ENCODE measurements at places on chromosomes 5 and 9.

- no peak for DNase-seq
Observed at GRCh38 chr5:171201310-171201709, 107.7 kb upstream of the TLX3 start.

- no peak for DNase-seq
Observed at GRCh38 chr9:4341554-4341953, 41.7 kb upstream of the GLIS3 start.

DNA sequence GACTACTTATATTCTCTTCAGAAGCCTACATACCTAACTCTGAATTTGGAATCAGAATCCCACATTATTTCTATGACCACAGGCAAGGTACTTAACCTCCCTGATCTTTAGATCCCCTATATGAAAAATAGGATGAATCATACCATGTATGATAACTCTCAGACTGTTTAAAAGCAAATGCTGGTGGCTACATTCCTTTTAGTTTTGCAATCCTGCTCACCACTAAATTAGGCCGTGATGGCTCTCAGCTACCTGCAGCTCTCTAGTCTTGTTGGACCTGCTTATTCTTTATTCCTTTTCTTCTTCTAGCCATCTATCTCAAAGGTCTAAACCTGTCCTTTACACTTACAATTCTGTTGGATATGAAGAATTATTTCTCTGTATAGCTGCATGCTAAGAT lies 303.4 kb upstream of the ATP10B start:
- DNase-seq: no peak

- DNase-seq: no peak
Observed at GRCh38 chr5:123819386-123819785, 307.4 kb downstream of the CSNK1G3 start.

- DNase-seq: no peak
Observed at GRCh38 chr5:96936431-96937320, 796 bp downstream of the LNPEP start.

DNA sequence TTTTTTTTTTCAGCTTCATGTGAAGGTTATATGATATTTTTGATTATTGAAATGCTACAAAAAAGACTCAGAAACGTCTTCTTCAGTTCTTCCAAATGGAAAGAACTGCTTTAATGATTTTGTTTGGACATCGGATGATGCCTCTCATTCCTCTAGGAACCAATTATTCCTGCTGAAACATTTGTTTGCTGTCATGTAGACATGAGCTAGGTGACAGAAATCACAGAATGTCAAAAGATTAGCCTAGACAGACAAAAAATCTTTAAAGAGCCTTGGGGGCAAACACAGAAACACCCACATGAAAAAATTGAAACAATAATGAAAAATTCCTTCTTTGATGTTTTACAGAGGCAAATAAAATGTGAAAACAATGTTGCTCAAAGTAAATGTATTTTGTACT lies 244.2 kb upstream of the EDIL3 start:
- no peak for DNase-seq

- no peak for DNase-seq
Observed at GRCh38 chr9:95981761-95982390, 106.4 kb downstream of the ERCC6L2 start.

- no peak for DNase-seq
Observed at GRCh38 chr5:174293006-174293405, 247.5 kb downstream of the NSG2 start.

DNA sequence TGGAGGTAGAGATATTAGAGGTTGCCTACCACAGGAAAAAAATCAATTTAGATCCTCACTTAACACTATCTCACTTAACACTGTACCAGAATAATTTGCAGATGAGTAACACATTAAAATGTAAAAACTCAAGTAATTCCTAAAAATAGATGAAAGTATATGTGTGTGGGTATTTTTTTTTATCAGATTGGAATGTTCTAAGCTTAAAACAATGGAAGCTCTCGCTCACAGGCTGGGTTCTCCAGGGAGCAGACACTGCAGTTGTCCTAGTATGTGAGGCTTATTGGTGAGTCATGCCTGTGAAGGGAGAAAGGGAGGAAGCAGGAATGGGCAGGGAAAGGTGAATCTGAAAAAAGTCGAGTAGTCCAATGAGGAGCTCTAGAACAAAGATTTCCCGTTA lies 181.3 kb upstream of the ZNF608 start:
- no peak for DNase-seq

DNA sequence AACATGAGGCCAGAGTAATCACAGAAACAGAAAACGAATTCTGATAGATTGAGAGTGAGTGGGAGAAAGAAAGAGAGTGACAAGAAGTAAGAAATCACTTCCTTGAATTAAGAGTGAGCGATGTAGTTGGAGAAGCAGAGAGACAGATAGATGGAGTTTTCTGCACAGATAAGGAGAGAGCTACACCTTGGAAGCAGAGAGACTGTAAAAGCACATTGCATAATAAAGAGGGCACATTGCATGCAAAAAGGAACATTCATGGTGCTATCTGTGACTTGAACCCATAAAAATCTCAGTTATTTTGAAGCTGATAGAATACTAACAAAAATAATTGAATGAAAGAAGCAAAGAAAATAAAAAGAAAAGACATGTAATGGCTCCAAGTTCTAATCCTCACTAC lies 943.8 kb downstream of the NR2F1-AS1 start:
- no peak for DNase-seq

- DNase-seq: no peak
Observed at GRCh38 chr5:151038801-151039238, 18.4 kb downstream of the GPX3 start.

- no peak for DNase-seq
Observed at GRCh38 chr9:125508249-125508648, 198.8 kb downstream of the MAPKAP1 start.

GRCh38 chr9:109064963-109065702 lies 51.8 kb upstream of the CTNNAL1 start:
- no peak for DNase-seq

GRCh38 chr5:131944702-131945550 lies 537 bp downstream of the MEIKIN start:
- DNase-seq: no peak

GRCh38 chr9:85182383-85182782 lies 512.9 kb downstream of the NTRK2 start:
- DNase-seq: no peak

- DNase-seq: no peak
Observed at GRCh38 chr5:178774446-178774845, 44.0 kb upstream of the ZNF354A start.

- DNase-seq: no peak
Observed at GRCh38 chr5:61635271-61635670, 303.2 kb downstream of the ZSWIM6 start.

GRCh38 chr9:92607088-92607487 lies 62.8 kb downstream of the IPPK start:
- DNase-seq: no peak

DNA sequence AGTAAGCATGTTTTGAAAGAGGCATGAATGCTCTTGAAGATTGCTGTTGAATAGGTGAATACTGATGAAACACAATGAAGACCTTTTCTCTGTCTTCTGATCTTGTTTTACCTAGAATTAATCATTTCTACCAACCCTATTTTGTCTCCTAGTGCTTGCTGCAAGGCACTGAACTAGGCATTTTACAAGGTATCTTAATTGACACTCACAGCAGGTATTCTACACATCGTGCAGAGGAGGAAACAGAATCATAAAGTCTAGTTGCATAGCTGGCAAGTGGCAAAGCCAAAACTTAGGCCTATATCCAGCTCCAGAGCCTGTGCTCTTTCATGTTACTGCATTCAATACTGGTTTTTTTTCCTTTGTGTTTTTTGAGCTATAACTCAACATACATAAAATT lies 50.7 kb downstream of the CTNNA1 start:
- DNase-seq: no peak

- DNase-seq: no peak
Observed at GRCh38 chr5:33637011-33637410, 196.2 kb downstream of the TARS1 start.

DNA sequence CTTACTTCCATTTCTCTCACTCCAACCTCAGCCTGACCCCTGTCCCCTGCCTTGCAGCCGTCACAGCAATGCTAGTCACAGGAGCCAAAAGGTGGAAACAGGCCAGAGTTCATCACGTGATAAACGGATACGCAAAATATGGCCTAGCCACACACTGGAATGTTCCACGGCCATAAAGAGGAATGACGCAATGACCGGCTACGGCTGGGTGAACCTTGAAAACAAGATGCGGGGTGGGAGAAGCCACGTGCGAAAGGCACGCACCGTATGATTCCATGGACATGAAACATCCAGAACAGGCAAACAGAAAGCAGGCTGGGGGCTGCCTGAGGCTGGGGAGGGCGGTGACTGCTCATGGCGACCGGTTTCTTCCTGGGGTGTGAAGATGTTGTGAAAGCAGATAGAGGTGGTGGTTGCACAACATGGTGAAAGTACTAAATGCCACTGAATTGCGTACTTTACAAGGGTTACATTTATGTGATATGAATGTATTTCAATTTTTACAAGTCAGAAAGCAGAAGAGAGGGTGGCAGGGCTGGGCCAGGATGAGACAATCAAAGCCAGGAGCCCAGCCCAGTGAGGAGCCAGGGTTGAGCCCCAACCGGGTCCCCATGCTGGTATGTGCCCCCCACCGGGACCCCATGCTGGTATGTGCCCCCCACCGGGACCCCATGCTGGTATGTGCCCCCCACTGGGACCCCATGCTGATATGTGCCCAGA lies 117.8 kb upstream of the SARDH start:
- no peak for DNase-seq

- DNase-seq: no peak
Observed at GRCh38 chr5:95986001-95986400, 24.4 kb upstream of the ELL2 start.

DNA sequence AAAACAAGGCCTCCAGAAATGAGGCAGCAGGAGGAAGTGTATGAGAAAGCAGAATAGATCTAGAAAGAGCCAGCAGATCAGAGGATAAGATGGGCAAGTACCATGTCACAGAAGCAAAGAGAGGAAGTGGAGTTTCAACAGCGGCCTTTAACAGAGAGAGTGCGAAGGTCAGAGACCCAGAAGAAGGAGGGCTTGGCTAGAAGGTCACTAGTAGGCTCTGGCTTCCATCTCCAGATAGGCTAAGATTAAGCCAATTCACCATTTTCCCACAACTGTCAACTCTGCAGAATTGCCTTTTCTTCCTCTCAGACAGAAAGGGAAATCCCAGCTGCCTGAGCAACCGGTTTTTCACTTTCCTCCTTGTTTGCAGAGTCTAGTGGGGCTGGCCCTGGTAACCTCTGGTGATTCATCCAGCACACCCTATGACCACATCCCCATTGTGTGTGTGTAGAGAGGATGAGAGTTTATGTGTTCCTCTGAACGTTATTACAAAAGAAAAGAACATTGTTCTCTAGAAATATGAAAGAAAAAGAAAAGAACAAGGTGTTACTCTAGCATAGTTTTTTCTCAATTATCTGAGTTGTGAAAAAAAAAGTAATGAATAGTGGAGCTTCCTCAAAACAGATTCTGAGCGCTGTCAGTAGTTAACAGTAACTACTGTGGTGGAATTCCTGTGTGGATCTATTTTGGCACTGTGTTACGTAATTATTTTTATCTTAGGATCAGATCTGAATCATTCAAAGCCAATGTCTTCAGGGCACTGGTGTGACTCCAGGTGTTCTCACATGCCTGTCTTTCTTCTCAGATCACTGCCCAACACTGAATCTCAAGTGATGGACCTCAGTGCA lies 220.4 kb downstream of the ARRDC3 start:
- no peak for DNase-seq

GRCh38 chr5:33072296-33072695 lies 361.2 kb downstream of the NPR3 start:
- DNase-seq: no peak

- no peak for DNase-seq
Observed at GRCh38 chr5:111954516-111955395, 197.8 kb upstream of the NREP start.

DNA sequence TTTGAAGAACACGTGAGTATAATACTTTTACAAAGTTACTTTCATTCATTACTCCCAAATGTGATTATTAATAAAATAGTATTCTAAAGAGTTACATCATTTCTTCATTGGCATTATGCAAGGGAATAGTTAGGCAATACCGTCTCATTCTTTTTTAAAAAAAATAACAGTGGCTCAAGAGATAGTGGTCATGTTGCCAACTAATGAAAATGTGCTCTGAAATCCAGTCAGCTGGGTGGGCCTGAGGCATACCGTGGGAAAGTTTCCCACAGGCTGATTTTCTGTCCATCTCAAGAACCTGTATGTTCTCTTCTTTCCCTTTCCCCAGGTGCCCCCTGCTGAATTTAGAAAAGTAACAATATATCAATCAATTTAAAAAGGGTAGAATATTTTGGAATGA lies 40.8 kb upstream of the ROPN1L start:
- DNase-seq: no peak

DNA sequence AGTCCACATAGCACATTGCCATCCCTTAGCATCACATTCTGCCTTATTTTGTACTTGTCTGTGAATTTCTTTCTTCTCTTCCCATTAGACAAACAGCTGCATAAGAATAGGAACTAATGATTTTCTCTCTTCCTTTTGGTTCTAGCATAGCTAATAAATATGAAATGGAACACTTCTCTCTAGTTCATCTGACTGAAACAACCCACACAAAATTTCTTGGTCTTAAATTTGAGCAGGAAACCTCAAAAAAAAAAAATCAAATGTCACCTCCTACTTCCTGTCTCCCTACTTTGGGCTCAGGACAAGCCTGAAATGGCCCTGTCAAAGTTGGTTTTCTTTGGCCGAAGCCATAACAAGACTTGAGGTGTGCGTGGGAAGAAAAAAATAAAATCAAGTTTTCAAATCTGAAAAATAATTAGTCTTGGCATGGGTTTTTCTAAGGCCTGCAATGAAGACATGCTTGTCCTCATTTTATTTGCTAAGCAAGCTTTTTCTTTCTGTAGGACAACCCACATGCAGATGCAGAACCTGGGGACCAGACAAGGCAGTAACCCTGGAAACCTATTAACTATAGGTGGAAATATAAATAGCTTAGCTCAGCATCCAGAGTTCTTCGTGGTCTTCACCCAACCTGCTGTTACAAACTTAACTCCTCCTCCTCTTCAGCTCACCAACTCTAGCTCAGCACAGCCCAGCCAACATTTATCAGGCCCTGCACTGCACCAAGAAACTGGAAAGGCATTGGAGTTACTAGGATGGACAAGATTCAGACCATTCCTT lies 523.5 kb upstream of the KLF4 start:
- no peak for DNase-seq

DNA sequence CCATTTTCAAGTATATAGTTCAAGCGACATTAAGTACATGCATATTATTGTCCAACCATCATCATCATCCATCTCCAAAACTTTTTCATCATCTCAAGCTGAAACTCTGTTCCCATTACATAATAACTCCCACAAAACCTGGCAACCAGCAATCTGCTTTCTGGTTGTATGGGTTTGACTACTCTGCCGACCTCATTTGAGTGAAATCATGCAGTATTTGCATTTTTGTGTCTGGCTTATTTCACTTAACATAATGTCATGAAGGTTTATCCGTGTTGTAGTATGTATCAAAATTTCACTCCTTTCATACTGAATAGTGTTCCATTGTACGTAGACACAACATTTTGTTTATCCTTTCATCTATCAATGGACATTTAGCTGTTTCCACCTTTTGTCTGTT lies 74.8 kb downstream of the SGCD start:
- DNase-seq: no peak

- DNase-seq: no peak
Observed at GRCh38 chr9:121985792-121986494, 107.2 kb downstream of the TTLL11 start.

GRCh38 chr5:65203746-65204145 lies 278.0 kb downstream of the ADAMTS6 start:
- DNase-seq: no peak
